ENCODE measurements at places on chromosomes 2 and 18.

DNA sequence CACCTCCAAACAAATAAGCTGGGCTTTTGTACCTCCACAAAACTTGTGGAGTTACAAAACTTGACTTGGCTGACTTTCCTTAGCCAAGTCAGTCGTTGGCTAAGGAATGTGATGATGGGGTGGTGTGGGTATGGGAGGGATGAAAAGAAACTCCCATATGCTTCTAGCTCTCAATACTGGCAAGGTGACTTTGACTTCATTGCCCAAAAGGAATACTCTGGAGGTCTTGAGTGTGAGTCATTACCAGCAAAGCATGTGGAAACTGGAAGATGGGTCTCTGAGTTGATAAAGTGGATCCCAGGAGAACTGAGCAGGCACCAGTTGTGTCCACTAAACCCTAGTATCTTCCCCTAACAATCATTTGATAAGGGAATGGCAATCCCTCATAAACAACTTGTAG is 226.7 kb downstream of the GULP1 start:
- DNase-seq: no peak

GRCh38 chr18:35470435-35470834 is 27.3 kb downstream of the INO80C start:
- no peak for DNase-seq

- no peak for DNase-seq
These were observed 155.3 kb downstream of the ANTXR1 start for GRCh38 chr2:69168144-69168813.

- no peak for DNase-seq
These were observed 14.6 kb downstream of the ABCG8 start for GRCh38 chr2:43853141-43854081.

DNA sequence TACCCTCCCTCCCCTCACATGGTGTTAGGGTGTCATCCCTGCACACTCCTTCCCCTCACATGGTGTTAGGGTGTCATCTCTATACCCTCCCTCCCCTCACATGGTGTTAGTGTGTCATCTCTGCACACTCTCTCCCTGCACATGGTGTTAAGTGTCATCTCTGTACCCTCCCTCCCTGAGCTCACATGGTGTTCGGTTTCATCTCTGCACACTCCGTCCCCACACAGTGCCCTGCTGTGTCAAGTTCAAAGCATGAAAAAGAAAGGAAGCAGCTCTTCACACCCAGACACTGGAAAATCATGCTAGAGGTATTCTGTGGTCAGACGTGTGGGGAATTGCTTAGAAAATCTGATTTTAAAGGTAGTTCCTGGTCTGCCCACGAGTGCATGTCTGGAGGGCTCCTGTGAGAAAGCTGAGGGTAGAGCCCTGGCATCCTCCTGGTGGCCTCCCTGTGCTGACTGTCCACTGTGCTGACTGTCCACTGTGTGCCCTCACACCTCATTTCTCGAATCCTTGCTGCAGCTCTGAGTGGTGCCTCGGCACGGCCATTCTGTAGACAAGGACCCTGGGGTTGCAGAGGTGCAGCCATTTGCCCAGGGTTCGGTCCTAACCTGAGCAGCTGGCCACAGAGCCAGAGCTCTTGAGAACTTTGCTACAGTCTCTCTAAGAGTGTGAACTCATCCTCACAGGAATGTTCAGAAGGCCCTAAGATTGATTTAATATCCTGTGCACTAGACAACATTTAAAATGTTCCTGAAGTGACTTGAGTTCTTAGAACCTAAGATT is 69.1 kb upstream of the NFATC1 start:
- DNase-seq: no peak

DNA sequence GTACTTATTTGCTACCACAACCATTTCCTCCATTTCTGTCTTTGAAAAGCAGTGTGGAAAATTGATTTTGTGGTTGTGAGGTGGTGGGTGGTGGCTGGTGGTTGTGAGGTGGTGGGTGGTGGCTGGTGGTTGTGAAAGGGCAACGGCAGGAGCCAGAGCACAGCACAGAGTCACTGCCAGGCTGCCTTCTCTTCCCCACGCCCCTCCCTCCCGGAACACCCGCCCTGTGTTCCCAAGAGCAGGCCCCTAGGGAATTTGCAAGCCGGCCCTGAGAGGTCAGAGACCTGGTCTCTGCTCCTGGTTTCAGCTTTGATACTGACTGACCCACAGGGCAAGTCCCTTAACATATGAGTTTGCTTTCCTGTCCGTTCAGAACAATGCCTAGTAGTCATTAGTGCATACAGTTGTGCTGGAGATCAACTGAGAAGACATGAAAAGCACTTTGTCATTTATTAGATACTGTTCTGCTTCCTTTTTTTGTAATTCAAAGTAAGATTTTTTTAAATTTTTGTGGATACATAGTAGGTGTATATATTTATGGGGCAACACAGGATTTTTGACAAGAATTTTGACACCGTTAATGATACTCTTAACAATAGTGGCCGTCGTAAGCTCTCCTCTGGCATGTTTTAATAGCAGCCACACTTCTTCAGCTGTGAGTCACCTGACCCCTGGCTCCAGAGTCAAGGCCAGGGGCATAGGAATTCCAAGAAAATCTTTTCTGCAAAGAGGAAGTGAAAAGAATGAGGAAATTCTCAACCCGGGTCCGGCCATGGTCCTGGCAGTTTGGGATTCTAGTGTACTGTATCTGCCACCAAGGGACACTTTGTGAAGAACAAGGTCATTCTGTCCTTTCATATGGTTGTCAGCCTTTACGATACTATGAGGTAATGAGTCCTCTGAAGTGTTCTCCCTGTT is 53.2 kb downstream of the ITGA6 start:
- no peak for DNase-seq

GRCh38 chr2:162475661-162476060 is 131.7 kb downstream of the GCA start:
- no peak for DNase-seq

DNA sequence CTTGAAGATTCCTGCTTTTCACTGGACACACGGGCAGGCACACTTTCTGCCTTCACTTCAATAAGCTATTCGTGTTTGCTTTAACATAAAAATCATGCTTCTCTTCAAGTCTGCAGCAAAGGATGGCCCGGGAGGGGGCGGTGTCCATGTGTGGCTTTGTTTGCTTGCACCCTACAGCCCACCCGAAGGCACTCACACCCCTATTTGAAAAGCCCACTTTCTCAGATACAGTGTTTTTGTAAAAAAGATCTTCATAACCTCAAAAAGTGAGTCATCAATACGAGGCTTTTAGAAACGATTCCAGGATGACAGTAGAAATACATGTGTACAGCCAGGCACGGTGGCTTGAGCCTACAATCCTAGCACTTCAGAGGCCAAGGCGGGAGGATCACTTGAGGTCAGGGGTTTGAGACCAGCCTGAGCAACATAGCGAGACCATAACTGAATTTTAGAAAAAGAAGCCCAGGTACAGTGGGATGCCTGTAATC is 36.5 kb upstream of the HPCAL1 start:
- no peak for DNase-seq

- no peak for DNase-seq
These were observed 206.8 kb upstream of the FBXO11 start for GRCh38 chr2:48112911-48113680.

GRCh38 chr2:9941196-9941995 is 10.1 kb upstream of the GRHL1 start:
- no peak for DNase-seq

DNA sequence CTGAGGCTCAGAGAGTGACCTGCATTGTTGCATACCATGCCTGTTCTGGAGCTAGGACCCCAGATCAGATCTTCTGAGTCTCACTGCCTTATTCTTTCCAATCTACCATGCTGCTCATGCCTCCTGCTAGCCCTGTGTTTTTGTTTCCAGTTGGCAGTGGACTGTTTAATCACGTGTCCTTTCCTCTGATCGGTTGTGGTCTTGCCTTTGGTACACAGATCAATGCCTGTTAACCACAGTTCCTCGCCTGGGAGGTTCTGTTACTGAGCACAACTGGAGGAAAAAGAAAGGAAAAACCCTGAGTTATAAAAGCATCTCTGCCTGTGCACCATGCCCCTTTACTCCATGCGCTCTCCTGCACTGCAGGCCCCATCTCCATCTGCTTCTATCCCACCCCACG is 329.1 kb downstream of the SETBP1 start:
- DNase-seq: no peak

DNA sequence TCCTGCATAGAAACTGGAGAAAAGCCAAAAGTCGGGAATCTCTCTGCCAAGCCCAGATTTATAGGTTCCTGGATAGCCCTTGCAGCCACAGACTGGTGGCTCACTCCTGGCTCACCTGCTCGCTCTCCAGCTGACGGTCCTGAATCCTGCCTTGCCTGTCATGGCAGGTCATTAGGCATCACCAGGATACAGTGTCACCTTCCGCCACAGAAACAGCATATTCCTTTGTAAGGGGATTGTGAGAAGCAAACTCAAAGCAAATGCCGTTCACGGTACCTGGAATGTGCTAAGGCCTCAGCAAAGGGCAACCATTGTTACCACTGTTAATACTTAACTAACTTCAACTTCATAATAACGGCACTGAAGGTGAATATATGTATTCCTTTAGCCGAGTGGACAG is 57.1 kb upstream of the GPR45 start:
- DNase-seq: no peak

DNA sequence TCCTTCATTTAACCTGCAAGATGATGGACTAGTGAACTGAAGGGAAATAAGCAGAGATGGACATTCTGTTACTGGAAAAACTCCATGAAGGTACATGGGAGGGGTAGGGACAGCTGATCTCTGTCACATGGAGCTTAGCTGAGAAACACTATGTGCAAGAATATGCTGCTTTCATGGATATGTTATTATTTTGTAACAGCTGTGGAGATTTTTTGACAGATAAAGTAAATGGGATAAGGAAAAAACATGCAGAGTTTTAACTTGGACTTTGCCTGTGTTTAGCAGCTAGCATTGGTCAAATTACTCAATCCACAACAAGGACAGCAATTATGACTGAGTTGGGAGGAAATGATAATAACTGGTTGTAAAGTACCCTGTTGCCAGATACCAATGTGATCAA is 28.7 kb upstream of the HNRNPA3 start:
- DNase-seq: no peak

Measured in stimulated activated CD4-positive, alpha-beta T cell treated with anti-CD3 and anti-CD28 coated beads, Interleukin-1b, Interleukin-23, amount 100 ng/mL, for 1 hour (primary cell).